ENCODE measurements at places on chromosomes 3 and 15. TPM values are rescaled to one million over a fixed set of nuclear protein-coding genes. Genes with fewer than 3 reads are reported as not detected.

GRCh38 chr3:155991212-155991611, 120.8 kb downstream of the GMPS start:
- no peak for DNase-seq

DNA sequence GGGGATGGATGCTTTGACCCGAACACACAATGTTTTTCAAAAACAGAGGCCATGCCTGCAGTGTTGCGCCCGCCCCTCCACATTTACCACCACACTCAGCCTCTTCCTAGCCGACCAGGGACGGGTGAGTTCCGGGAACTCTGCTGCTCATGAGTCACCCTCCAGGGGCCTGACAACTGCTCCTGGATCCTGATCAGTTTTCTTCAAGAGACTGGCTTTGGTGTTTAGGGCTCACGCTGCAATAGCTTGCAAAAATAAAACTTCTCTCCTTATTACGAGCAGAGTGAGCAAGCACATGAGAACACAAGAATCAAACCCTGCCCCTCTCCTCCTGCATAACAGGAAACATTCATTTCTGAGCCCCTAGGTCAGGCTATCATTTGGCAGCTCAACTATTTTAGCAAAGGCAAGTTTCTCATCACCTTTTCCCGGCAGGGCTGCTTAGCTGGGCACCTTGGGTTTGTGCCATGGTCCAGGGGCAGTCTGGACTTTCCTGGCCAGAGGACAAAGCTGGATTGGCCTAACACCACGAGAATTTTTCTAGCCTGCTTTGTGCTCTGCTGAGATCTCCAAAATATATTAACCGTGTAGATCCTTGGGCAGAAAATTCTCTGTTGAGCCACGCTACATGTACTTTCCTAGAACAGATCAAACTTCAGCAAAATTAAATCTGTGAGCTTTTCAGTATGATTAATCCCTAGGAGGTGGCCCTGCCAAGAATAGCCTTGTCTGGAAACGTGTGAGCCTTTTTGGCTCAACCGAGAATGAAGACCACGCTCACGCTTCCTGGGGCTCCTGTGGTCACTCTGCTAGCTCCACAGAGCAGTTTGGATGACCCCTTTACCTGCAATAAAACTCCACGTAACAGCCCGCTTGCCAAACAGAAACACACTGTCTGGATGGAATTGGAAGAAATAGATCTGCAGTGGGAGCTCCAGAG, 52.7 kb upstream of the SPATA12 start:
- DNase-seq = peak; percentile 44

DNA sequence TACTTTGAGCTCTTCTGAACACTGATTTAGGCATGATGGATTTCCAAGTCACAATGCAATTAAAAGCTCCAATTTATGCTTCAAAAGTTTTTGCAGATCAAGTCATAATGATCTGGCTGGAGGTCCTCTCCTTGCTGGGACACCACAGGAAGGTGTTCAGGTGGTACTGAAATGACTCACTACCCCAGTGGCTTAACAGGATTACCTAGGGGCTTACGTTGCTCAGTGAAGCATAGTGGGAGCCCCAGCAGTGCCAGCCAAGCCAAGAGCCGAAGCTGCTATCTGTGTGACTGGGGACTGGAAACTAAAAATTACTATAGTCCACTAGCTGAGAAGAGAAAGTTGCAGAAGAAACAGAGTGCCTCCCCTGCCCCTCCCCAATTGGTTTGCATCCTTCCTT, 110.1 kb upstream of the LPP start:
- no peak for DNase-seq

Gene TMC3
- 0.95 TPM for total RNA-seq
